ENCODE measurements at places on chromosomes 6 and 20. TPM values are rescaled to one million over a fixed set of nuclear protein-coding genes. Genes with fewer than 3 reads are reported as not detected.

RTF2 gene
- total RNA-seq, result 80.6 TPM

TTLL9 gene
- total RNA-seq, result 0.13 TPM

ZSCAN16 gene
- 3.4 TPM for total RNA-seq

GRCh38 chr6:7846966-7847818 is 63.4 kb downstream of the TXNDC5 start:
- DNase-seq, result no peak

GRCh38 chr6:149270616-149271015 is 46.9 kb upstream of the TAB2 start:
- no peak for DNase-seq

GRCh38 chr6:17392978-17393891 is at the start of gene CAP2:
Gene CAP2, plus strand, starts transcription at chr6:17393595. Its CDS starts 27,961 bp downstream, at chr6:17421556.
- DNase-seq, result no peak

- no peak for DNase-seq
Observed at GRCh38 chr20:62576815-62577489, 65.4 kb upstream of the SLCO4A1 start.

GRCh38 chr6:139369568-139370282 is 4.7 kb downstream of the CITED2 start:
- DNase-seq, result no peak

DNA sequence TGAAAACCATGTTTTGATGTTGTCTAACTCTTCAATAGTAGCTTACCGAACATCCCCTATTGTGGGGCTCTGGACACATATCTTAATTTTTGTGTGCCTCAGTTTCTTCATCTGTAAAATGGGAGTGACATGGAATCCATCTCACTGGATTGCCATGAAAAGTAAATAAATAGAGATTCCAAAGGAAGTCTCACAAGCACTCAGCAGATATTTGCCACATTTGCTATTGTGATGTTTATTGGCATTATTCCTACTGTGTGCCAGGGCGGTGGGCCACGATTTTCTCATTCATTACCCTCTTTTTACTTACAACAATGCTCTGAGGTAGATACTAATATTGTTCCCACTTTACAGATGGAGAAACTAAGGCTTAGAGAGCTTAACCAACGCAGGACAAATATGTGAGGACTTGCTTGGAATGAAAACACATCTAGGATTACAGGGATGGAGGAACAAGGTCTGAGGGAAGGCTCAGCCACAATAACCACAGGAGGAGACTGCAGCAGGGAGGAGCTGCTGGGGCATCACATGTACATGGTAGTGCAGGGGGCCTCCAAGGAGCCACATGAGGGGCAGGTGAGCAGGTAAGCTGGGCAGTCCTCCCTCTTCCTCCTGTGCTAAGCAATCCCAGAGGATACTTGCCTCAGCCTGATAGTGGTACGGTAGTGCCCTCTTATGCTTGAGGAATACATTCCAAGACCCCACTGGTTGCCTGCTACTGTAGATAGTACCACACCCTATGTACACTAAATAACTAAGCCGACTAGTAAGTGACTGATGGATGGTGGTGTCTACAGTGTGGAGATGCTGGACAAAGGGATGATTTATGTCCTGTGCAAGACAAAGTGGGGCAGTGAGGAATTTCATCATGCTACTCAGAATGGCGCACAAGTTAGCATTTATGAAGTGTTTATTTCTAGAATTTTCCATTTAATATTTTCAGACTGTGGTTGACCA is 176.9 kb downstream of the FOXA2 start:
- no peak for DNase-seq

- no peak for DNase-seq
Observed at GRCh38 chr6:149032599-149033405, 284.7 kb upstream of the TAB2 start.

DNA sequence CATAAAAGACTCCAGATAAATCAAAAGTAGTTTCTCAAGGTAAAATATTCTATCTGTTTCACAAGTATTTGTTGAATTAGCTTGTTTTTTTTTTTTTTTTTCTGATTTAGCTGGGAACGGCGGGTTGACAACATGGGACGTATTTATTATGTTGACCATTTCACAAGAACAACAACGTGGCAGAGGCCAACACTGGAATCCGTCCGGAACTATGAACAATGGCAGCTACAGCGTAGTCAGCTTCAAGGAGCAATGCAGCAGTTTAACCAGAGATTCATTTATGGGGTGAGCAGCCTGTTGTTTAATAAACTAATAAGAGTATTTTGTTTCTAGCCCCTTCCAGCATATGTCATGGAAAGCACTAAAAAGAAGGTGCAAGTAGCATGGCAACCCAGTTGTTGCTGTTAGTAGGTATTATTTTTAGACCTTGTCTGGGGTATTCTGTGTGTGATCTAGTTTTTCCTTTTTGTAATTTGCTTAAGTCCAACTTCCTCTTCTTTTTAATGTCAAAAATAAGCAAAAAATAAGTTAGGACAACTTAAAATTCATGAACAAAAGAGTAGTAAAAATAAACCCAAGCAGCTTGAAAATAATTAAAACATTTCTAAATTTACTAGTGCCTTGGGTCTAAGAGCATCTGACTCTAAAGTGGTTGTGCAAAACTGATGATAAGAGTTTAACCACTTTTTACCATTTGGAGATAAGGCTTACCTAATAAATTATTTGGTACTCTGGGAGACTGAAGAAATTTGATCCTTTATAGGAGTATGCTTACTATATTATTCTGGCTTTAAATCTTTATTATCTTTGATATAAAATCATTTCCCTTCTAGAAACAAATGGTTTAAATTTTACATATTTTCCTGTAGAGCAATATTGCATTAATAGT is 70.8 kb upstream of the DYNLRB1 start:
- no peak for DNase-seq

- DNase-seq, result no peak
Observed at GRCh38 chr6:159249128-159249527, 79.9 kb downstream of the FNDC1 start.

DNA sequence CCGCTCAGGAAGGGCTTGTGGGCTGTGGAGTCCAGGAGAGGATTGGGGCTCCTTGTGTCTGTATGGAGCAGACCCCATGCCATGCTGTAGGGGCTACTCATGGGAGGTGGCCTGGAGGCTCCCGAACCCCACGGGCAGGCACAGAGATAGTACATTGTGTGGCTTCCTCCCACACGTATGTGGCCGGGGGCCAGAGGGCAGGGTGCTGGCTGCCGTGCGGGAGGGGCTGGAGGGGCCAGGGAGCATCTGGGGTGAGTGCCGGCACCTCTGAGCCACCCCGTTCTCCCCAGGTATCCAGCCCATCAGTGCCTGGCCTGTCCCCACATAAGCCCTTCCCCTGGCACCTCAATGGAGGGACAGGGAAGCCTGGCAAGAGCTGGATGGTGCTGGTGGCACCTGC is 7.6 kb downstream of the RBBP8NL start:
- DNase-seq, result no peak
